ENCODE measurements at places on chromosomes 12 and 14.

DNA sequence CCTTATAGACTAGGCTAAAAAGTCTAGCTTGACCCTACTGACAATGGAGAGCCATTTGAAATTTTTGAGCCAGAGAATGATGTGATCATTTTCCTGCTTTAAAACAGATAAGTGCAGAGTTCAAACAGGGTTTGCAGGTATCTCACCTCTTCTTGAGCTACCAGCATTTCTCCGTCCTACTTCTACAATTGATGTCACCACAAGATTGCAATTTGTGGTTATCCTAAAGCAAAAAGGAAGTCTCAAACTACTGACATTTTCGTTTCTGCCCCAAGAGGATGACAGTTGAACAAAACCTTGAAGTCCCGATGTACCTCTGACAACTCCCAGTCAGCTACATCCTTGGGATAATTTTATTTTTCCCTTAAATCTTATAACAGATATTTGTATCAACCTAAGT lies 86.7 kb downstream of the PTGER2 start:
- H3K27ac ChIP-seq: no peak overlapping the region
- no peak overlapping the region for H3K4me3 ChIP-seq
- H3K4me1 ChIP-seq: peaks cover 49% of the 10 kb centered on the region
- no peaks in the 10 kb centered on the region for H3K27me3 ChIP-seq
- no peaks in the 10 kb centered on the region for H3K36me3 ChIP-seq

DNA sequence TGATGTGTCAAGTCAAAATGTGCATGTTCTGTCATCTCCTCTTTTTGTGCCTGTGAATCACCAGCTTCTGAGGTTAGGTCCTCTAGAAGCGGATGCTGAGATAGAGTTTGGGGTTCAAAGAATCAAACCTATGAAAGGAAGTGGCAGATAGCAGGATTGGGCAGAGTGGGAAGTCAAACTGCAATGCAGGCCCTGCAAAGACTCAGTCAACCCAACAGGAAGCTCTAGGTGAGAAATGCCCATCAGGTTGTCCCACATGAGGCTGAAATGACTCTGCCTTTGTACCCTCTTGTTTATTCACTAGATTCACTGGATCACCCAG lies 4.5 kb upstream of the MIA2 start:
- peak overlapping the region; percentile 36 for H3K4me3 ChIP-seq
- H3K36me3 ChIP-seq: peaks cover 4% of the 10 kb centered on the region
- peak; percentile 56 for DNase-seq
- H3K27ac ChIP-seq: peak overlapping the region; percentile 96

GRCh38 chr12:55034218-55034617 lies 14.4 kb downstream of the NEUROD4 start:
- peaks cover 33% of the 10 kb centered on the region for H3K4me1 ChIP-seq
- no peak overlapping the region for H3K27ac ChIP-seq
- peaks cover under 1% of the 10 kb centered on the region for H3K36me3 ChIP-seq
- no peak for DNase-seq
- H3K27me3 ChIP-seq: peaks cover 22% of the 10 kb centered on the region

DNA sequence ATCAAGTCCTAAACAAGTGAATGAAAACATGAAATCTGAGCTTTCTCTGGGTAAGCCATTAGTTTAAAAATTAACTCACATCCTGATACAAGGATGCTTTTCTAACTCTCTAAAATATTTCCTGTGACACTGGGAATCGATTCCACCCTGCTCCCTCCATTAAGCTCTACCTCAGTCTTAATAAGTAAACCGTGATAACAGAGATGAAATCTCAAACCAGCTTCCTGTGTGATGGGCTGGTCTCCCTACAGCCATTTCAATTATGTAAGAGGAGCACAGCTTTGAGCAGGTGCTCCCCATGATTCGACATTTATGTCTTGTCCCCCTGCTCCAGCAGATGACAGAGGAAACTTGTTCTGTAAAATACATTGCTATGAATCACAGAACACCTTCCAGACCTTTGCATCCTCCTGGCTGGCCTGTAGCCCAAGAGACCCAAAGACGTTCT lies 59.0 kb downstream of the GAS2L3 start:
- H3K4me1 ChIP-seq: no peaks in the 10 kb centered on the region
- no peak overlapping the region for H3K27ac ChIP-seq
- no peak for DNase-seq
- H3K27me3 ChIP-seq: no peaks in the 10 kb centered on the region
- H3K36me3 ChIP-seq: no peaks in the 10 kb centered on the region
- H3K4me3 ChIP-seq: no peak overlapping the region

DNA sequence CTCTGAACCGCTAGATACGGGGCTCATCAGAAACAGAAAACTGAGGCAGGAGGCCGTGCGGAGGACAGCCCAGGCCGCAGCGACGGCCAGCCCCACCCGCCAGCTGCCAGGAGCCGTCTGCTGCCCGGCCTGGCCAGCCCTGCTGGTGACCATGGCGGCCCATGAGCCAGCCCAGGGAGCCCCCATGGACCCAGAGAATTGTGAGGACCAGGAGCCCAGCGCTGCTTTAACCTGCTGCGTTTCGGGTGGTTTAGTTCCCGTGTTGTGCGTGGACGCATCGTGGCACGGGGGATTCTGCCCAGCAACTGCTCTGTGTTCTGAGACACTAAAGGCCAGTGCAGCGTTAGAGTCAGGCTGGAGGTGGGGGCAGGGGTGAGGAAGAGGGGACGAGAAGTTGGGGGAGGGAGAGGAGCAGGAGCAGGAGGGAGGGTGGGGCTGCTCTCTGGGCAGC lies 44.2 kb downstream of the NOC4L start:
- no peak overlapping the region for H3K27ac ChIP-seq
- no peaks in the 10 kb centered on the region for H3K27me3 ChIP-seq
- DNase-seq: no peak

DNA sequence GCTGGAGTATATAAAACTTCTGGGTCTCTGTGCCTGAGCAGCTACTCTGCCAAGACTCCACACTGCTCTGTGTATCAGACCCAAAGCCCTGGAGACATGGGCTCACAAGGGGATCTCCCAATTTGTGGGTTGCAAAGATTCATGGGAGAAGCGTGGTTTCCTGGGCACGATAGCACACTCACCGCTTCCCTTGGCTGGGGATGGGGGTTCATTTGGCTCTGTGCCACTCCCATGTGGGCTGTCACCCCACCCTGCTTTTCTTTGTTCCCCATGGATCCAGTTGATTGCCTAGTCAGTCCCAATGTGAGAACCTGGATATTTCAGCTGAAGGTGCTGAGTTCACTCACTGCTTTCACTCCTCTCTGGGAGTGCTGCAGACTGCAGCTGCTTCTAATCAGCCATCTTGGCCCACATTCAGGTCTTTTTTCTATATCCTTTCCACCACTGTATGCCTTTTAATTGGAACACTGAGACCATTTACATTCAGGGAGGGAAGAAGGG lies 40.0 kb upstream of the PCNX4 start:
- H3K27ac ChIP-seq: no peak overlapping the region
- no peak overlapping the region for H3K4me3 ChIP-seq
- no peak for DNase-seq
- peaks cover 73% of the 10 kb centered on the region for H3K27me3 ChIP-seq

DNA sequence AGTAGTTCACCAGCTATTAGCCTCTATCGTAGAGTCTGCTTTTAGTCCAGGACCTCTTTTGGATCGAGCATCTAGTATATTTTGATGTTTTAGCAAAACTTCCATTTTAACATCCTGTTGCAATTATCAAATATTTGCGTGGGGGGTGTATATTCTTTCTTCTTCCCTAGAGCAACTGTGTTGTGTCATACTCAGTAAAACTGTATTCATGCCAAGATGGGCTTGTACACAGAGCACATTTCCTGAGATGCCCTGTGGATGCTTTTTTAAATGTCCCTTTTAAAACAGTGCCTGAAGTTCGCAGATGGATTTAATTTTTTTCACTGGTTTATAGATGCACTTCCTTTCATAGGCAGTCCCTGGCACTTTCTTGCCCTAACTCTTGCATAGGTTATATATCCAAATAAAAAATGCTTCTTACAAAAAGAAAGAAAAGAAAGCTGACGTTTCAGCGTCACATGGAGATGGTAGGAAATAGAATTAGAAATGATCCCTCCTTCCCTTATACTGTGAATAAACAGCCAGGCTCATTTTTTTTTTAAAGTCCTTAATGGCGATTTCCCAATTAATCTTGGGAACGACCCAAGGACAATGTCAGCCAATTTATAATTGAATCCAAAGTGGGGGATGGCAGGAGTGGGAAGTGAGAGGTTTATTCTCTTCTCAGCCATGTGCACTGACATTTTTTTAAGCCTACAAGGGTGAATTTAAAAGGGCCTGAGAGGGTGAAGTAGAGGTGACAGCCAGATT lies 247.0 kb downstream of the SLC41A2 start:
- peak overlapping the region; percentile 40 for H3K27ac ChIP-seq
- H3K4me1 ChIP-seq: peaks cover 79% of the 10 kb centered on the region
- H3K4me3 ChIP-seq: no peak overlapping the region
- no peaks in the 10 kb centered on the region for H3K27me3 ChIP-seq

GRCh38 chr12:14768823-14769405 lies 34.4 kb downstream of the WBP11 start:
- H3K27me3 ChIP-seq: no peaks in the 10 kb centered on the region
- H3K27ac ChIP-seq: peak overlapping the region; percentile 99
- H3K4me3 ChIP-seq: peak overlapping the region; percentile 95
- peaks cover 56% of the 10 kb centered on the region for H3K4me1 ChIP-seq
- no peak for DNase-seq

DNA sequence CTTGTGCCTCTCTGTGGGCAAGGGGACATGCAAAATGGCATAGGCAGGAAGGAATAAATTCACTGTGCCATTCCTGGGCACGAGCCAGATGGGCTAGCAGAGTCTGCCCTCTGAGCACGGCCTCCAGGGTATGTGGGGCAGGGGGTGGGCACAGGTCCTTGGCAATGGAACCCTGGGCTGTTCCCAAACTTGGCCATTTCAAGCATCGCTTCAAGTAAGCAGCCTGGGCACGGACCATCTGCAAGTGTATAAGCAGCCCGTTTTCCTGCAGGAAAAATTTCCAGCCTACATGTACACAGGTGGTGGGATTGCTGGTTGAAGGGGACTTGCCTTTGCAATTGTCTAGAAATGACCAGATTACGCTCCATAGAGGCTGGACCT lies 40.3 kb downstream of the CCDC85C start:
- no peaks in the 10 kb centered on the region for H3K36me3 ChIP-seq
- H3K4me1 ChIP-seq: no peaks in the 10 kb centered on the region
- H3K4me3 ChIP-seq: no peak overlapping the region
- no peaks in the 10 kb centered on the region for H3K27me3 ChIP-seq
- DNase-seq: no peak

DNA sequence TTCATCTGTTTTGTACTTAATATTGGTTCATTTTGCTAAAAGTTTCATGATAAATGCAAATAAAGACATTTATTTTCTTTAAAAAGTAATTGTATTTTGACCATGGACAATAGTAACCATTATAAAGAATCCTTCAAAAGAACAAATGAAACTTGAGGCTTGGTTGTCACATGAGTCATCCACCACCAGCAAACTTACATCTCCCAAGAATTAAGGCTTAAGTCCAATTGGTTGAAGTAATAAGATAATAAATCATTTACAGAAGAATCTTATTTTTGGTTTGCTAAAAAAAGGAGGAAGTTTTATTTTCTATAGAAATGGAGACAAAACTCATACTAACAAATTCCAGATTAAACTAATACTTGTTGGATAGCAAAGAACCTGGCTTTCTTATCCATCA lies 84.8 kb upstream of the KITLG start:
- no peak overlapping the region for H3K27ac ChIP-seq
- H3K27me3 ChIP-seq: no peaks in the 10 kb centered on the region
- peaks cover 3% of the 10 kb centered on the region for H3K36me3 ChIP-seq
- DNase-seq: no peak

- H3K27ac ChIP-seq: no peak overlapping the region
- no peak for DNase-seq
- no peaks in the 10 kb centered on the region for H3K4me1 ChIP-seq
- no peak overlapping the region for H3K4me3 ChIP-seq
- H3K36me3 ChIP-seq: no peaks in the 10 kb centered on the region
- no peaks in the 10 kb centered on the region for H3K27me3 ChIP-seq
Observed at GRCh38 chr12:69897744-69898143, 72.7 kb downstream of the MYRFL start.

DNA sequence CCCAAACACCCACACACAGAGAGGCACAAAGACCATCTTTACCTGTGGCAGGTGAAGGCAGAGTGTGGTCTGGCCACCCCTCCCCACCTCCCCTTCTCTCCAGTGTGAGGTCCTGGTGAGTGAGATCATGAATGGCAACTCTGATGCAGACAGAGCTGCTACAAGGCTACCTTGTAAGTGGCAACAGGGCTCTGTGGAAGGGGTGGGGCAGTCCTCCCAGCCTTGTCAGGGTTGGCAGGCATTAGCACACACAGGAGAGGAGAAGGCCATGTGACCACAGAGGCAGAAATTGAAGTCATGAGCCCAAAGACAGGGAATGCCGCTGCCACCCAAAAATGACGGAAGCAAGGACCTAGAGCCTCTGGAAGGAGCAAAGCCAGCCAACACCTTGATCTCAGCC lies 30.7 kb downstream of the VWF start:
- no peak for DNase-seq
- H3K4me1 ChIP-seq: no peaks in the 10 kb centered on the region
- H3K4me3 ChIP-seq: no peak overlapping the region
- H3K36me3 ChIP-seq: no peaks in the 10 kb centered on the region

DNA sequence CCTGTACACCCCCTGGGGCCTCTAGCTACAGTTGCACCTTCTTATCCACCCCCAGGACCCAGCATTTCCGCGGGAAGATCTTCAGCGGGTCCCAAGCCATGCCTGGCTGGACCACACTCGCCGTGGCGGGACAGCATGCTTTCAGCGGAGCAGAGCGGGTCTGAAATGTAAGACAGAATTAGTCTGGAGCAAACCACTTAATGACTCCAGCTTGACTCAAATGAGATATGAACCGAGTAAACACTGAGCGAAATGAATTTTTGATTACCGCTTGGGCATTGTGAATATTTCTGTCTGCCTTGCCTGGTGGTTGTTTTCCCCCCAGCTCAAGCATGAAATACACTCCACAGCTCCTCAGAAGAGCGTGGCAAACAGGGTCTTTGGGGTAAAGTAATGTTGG lies 60.8 kb downstream of the SLC24A4 start:
- DNase-seq: no peak
- peaks cover under 1% of the 10 kb centered on the region for H3K4me1 ChIP-seq
- H3K36me3 ChIP-seq: no peaks in the 10 kb centered on the region
- H3K27me3 ChIP-seq: no peaks in the 10 kb centered on the region
- no peak overlapping the region for H3K27ac ChIP-seq

GRCh38 chr14:69615121-69615495 lies 3.7 kb downstream of the SUSD6 start:
- peak overlapping the region; percentile 80 for H3K4me3 ChIP-seq
- DNase-seq: no peak
- H3K27ac ChIP-seq: peak overlapping the region; percentile 94
- peaks cover 11% of the 10 kb centered on the region for H3K36me3 ChIP-seq
- no peaks in the 10 kb centered on the region for H3K27me3 ChIP-seq
- peaks cover 90% of the 10 kb centered on the region for H3K4me1 ChIP-seq
